ENCODE measurements at places on chromosomes 5 and 9. TPM values are rescaled to one million over a fixed set of nuclear protein-coding genes. Genes with fewer than 3 reads are reported as not detected.

GLRA1 gene
- not detected for total RNA-seq

C9orf50 gene
- total RNA-seq: not detected

IRX1 gene
- total RNA-seq: not detected

ECSCR gene
- total RNA-seq: not detected

DYNC2I2 gene
- total RNA-seq: 149 TPM
